ENCODE measurements at places on chromosomes 13 and 19.

DNA sequence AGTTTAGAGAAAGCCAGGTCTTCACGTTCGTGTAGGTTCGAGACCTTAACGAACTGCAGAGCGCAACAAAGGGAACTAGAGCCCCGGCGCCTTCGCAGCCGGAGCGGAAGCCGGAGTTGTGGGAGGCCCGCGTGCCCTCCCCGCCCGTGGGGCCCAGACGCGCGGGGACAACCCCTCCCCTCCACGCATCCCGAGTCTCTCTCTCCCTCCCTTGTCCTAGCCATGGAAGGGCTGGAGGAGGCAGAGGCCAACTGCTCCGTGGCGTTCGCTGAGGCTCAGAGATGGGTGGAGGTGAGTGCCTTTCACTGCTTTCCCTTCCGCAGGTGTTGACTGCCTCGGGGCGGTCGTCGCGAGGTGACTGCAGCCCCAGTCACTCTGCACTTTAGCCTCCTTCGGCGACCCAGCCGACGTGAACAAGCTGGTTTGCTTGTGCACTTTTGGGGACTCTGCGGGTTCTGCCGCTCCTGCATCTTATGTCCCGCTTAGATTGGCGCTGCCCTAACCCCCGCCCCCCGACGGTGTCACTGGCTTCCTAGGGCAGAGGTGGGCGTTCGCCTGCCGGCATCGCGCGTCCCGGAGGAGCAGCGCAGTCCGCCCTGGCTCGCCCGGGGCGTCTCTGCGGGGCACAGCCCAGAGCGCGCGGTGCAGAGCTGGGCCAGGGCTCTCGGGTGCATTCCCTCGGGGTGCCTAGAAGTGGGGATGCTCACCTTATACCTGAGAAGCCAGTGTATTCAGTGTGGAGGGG is 478 bp downstream of the LMO7 start:
- DNase-seq, result no peak

DNA sequence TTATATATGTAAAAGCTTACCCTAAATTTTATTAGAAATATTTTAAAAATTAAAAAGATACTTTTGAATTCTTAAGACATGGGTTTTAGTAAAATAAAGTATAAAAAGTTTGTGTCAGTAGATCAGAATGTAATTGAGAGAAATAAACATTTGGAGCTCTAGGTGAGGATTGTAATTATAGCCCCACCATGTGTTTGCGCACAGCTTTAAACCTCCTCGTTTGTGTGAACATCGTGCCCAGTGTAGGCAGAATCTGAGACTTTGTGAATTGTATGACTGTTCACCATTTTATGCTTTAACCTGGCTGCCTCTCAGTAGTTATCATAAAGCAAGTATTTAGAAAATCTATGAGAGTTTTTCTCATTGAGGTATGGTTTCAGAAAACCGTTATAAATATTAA is 29.1 kb downstream of the CUL4A start:
- no peak for DNase-seq

- no peak for DNase-seq
Measured at GRCh38 chr19:34118879-34119748, 53.2 kb upstream of the LSM14A start.

DNA sequence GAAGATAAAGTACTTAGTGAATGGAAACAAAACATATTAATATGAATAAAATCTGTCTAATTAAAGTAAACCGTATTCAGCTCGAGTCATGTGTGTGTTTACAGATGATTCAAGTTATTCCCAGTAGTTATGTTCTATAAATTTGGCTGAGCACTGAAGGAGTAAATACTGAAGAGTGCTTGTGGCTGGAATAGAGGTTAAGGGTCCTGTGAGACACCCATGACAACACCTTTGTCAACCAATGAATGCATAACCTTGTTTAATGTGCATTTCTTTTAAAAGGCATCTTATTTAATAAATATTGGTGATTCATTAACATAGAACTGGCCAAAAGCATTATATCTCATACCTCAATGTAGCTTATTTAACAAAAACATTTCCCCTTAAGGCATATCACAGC is 577.8 kb upstream of the SLITRK5 start:
- DNase-seq, result no peak

- DNase-seq, result no peak
Measured at GRCh38 chr19:48644839-48645619, 958 bp downstream of the CA11 start.

- DNase-seq, result no peak
Measured at GRCh38 chr13:97639236-97639635, 205.3 kb downstream of the RAP2A start.

- DNase-seq, result no peak
Measured at GRCh38 chr19:892243-892893, 619 bp downstream of the MED16 start.

DNA sequence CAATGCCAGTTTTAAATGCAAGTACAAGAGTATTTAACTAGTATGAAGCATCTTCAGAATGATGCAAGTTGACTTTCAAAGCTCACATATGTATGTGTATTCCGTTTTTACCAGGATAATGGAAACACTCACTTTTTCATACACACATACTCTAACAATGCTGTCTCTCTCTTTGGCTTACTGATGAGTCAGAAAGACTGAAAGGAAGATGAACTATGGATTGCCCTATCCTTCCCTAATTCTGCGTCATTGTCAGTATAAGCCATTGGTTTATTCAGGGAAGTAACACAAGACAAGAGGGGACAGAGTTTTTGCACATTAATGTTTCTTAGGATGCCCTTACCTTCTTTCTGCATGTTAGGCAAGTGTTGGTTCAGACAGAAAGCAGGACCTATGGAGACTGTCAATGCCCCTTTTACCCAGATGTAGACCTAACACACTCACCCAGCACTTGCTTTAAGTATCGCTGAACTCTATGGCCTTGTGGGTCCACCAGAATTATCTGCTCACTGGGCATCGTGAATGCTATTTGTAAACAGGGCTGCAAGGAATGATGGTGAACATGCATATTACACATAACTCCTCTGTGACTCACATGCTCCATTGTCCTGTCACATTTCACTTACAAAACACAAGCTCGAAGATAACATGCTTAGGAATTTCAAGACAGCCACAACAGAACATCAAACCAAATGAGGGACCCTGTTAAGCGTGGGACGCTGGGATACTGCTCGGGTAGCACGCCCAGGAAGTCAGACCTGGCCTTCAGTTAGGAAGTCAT is 10.0 kb upstream of the OXGR1 start:
- DNase-seq, result no peak

GRCh38 chr19:422213-422916 is 13.4 kb upstream of the C2CD4C start:
- no peak for DNase-seq

DNA sequence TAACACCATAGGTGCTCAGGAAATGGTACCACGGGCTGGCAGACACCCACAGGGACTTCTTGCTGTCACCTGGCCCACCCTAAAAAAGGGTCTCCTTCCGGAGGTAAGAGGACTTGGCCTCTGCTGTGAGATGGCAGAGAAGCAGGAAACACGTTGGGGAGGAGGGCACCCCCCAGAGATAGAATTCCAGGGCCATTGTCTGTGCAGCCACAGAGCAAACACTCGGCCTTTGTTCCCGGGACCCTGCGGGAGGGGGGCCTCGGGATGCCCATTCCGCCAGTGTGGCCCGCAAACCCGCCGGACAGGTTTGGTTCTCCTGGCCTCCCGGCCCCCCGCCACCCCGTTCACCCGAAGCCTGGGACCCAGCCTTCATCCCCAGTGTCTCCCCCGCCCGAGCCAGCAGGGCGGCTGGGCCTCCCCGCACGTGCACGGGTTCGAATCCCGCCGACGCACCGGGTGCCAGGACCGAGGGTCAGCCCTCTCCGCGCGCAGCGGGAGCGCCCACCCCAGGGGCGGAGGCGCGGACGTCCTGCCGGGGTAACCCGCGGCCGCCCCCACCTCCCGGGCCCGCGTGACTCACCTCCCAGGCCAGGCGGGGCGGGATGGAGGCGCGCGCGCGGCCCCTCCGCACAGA is 714 bp downstream of the PLPP2 start:
- no peak for DNase-seq

GRCh38 chr13:42305503-42305902 is 33.6 kb downstream of the AKAP11 start:
- no peak for DNase-seq

DNA sequence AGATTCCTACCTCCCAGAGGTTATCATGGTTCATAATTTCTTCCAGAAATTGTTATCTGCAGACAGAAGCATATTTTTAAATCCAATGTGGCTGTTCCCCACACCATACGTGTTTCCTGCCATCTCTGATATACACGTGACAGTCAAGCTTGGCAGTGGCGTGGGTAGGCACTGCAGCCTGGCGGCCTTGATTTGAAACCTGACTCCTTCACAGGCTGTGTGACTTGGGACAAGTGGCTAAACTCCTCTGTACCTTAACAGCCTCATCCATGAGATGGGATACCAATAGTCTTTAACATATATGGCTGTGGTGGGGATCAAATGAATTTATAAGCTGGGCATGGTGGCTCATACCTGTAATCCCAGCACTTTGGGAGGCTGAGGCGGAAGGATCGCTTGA is 33.2 kb downstream of the DPF1 start:
- no peak for DNase-seq

GRCh38 chr19:23262920-23263319 is 12.7 kb upstream of the ZNF724 start:
- no peak for DNase-seq

DNA sequence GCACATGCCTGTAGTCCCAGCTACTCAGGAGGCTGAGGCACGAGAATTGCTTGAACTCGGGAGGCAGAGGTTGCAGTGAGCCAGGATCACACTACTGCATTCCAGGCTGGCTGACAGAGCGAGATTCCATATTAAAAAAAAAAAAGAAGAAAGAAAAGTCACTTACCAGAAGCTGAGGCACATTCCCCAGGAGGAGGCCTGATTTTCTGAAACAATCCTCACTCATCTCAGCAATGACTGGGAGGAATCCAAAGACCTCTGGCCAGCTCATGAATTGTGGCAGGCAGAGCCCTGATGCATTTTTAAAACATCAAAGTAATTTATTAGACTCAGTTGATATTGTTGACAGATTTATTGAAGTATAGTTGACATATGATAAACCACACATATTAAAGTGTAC is 206.3 kb downstream of the FOXO1 start:
- no peak for DNase-seq

DNA sequence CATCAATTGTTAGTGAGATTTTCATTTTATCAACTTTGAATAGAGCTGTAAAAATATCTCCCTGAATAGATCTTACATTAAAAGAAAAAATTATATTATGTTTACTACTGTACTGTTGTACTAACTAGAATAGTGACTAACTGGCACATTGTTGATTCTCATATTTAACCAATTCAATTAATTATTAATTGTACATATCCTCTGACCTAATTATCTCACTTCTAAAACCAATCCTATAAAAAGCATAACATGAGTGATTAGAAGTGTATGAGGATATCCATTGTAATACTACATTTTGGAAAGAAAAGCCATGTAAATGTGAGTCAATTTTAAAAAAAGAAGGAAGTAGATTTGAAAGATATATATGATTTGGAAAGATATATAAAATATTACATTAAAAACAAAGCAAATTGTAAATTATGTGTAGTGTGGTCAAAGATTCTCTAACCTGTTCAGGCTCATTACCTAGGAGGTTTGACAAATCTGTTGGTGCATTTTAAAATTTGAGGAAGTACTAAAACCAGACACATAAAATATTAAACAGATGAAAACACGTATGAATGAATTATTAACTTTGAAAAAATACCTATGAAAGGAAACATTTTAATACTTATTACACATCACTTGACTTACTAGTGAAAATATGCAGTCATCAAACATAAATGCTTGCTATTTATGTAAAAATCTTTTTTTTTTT is 829.8 kb upstream of the SLC10A2 start:
- no peak for DNase-seq

DNA sequence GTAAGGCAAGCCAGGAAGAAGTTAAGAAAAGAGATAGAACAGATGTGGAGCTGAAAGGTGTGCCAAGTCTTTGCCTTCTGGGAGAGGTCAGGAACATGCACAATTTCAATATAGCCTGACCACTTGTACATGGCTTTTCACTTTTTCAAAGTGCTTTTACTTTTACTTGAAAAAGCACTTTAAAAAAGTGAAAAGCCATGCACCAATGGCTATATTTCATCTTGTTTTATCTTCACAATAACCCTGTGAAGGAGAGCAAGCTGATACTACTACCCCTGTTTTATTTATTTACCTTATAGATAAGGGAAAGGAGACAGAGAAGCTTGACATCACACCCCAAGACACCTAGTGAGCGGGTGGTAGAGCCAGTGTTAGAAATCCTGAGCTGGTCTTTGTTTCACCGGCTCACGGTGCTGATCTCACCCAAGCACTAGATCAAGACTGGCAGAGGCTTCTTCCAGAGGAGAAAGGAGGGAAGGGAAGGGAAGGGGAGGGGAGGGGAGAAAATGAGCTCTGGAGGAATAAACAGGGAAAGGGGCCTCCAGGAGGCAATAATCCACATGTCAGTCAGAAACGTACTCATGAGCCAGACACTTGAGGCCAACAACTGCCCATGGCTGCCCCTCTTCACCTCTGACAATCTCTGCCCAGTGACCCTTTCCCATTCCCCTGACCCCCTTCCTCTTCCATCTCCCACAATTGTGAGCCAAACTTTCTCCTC is 455.4 kb downstream of the FOXO1 start:
- DNase-seq, result no peak

- DNase-seq, result no peak
Measured at GRCh38 chr13:106565127-106565775, 2.7 kb downstream of the ARGLU1 start.

- DNase-seq, result no peak
Measured at GRCh38 chr19:11063434-11063833, 25.8 kb upstream of the LDLR start.

Data from HFF-Myc (cell line).